Left renal pelvis (tissue), 4 donors: ENCODE measurements at places on chromosomes 13 and 19. TPM values are rescaled to one million over a fixed set of nuclear protein-coding genes. Genes with fewer than 3 reads are reported as not detected.
A peak's percentile ranks its signal among the peaks of the same experiment; 100 is the strongest.

Gene ZNF793
- 30.1 TPM for polyA plus RNA-seq

DNA sequence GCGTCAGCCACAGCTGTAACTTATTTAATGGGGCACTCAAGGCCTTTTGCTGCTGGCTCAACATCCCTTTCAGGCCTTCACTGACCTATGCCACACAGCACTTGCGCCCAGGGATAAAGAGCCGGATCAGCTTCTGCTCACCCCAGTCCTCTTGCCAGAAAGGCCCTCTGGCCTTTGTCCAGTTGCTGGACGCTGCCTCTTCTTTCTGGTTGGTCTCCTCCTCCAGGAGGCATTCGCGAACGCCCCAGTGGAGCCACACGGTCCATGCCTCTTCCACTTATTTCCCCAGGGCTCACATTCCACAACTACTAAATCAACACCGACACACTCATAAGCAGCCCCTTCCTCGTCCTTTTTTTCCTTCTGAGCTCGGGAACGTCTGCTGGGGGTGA, 3.7 kb upstream of the ZNF329 start:
- peak; percentile 53 for DNase-seq

DNA sequence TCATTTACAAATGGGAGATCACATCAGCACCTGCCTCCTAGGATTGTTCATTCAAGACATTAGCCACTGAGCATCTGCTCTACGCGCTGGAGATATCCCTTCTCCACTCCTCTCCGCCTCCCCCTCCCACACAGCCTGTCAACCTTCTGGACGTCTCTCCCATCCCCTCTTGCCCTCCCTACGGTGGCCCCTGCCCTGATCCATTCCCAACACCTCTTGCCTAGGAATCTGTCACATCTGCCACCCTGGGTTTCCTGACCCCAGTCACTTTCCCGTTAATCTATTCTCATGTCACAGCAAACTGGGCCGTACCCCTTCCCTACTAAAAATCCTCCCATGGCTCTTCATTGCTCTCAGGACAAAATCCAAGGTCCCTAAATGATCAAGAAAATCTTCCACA, 10.3 kb downstream of the DYRK1B start:
- no peak for DNase-seq

Gene LONP1
- polyA plus RNA-seq = 44.9 TPM

Gene MYBPC2
- 0.43 TPM for polyA plus RNA-seq

Gene CATSPERD
- not detected for polyA plus RNA-seq

DNA sequence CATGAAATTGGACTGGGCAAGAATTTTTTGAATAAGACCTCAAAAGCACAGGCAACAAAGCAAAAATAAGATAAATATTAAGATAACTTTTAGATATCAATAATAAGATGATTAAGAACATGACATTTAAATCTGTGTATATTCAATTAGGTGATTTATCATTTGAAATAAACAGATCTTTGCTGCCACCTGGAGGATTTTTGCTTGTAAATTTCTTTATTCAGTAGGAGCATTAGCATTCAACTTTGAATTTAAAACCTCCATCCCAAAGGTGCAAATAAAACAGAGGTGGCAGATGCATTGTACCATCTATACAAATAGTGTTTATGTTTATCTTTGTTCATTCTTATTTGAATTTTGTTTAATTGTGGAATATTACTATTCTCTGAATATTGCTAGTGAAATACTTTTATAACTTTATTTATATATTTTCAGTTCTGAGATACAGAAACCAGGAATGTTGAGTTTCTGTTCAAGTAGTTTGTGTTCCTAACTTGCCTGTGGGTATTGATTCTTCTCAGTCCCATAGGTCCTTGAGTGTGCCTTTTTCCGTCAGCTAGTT, 20.9 kb downstream of the COG6 start:
- peak; percentile 19 for DNase-seq

GRCh38 chr13:82772816-82773215, 1109.5 kb downstream of the SLITRK1 start:
- DNase-seq = no peak

GRCh38 chr19:4539693-4540581, at the start of gene LRG1:
Gene LRG1 (minus strand): TSS chr19:4540036. CDS start chr19:4540013, 23 bp downstream.
- no peak for DNase-seq

Gene TMEM238
- 0.31 TPM for polyA plus RNA-seq

DNA sequence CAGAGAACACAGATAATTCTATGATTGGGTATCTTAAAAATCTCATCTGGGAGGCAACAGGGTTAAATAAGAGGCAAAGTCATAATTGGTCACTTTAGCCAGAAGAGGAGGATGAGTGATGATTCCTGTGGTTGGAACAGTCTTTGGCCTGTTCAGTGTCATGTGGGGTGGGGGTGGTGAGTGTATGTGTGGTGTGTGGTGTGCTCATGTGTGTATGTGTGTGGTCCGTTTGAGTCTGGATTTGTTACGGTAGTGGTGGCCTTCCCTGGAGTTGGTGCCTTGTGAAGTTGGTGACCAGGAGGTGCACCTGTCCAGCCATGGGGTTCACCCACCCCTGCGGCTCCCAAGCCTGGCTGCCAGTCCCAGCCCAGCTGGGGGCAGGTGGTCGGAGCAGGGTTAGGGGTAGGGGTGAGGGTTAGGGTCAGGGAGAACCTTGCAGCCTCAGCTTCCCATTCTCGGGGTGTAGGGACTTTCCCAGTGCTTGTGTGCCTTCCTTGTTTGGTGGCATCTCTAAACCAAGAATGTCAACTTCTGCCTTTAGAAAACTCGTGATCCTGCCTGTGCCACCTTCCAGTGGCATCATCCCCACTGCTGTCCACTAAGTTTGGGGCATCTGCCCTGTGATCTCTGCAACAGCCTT, 97.5 kb downstream of the RAB20 start:
- DNase-seq = no peak

Gene CEACAM20
- not detected for polyA plus RNA-seq

- no peak for DNase-seq
Observed at GRCh38 chr13:33997574-33997973, 179.6 kb downstream of the RFC3 start.

Gene SEMA6B
- 4.2 TPM for polyA plus RNA-seq

- DNase-seq = no peak
Observed at GRCh38 chr19:10001899-10002298, 8.4 kb downstream of the COL5A3 start.

Gene MCEMP1
- 0.26 TPM for polyA plus RNA-seq

DNA sequence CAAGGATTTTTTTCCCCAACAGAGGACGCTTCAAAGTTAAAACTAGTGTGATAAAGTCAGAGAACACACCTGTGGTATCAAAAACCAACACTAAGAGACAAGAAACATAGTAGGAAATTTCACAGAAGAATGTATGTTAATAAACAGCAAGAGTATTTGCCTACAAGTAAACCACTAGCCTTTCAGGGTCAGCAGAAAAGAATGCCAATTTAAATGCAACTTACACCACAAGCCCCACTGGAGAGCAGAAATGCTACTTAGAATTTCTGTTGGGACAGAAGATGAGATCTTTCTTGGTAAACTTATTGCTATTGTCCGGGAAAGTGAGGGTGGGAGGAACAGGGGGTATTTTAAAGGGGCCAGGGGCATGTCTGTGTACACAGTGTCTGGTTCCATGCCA, 68.6 kb downstream of the STK24 start:
- no peak for DNase-seq

Gene ZNF613
- 12.0 TPM for polyA plus RNA-seq

DNA sequence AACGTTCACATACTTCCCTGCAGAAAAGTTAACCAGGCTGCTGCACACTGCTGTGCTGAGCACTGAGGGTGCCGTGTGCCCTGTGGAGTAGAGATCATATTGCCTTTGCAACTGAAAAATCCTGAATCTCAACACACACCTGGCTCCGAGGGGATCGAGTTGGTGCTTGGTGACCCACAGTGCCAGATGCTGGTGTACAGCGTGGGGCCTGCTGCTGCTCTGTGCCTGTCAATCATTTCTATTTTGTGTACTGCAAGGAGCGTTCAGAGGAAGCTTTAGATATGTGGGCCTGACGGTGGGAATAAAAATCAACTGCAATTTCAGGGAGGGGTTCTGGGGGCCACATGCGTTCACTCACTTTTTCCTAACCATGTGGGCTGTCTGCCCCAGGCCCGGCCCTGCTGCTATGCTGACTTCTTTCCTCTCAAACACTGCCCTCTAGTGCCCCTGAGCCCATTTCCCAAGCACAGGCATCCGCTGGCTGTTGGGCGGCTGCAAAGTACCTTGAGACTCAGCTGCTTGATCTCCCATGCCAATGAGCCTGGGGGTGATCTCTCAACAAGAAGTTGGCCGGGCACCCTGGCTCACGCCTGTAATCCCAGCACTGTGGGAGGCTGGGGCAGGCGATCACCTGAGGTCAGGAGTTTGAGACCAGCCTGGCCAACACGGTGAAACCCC, 9.7 kb upstream of the LENG8 start:
- no peak for DNase-seq

- DNase-seq = no peak
Observed at GRCh38 chr19:6720369-6721137, at the start of gene C3. Gene C3 (minus strand): TSS chr19:6720650. CDS start chr19:6720589, 61 bp downstream.
